Prostate gland (tissue), 2 donors: ENCODE measurements at places on chromosomes 2 and 18. TPM values are rescaled to one million over a fixed set of nuclear protein-coding genes. Genes with fewer than 3 reads are reported as not detected.

CHMP1B gene
- total RNA-seq: 42.8 TPM

ANKRD62 gene
- 4.3 TPM for total RNA-seq

CD226 gene
- 4.7 TPM for total RNA-seq

FAM228A gene
- total RNA-seq: 0.55 TPM

POTEJ gene
- 16.7 TPM for total RNA-seq

TBC1D8 gene
- 149 TPM for total RNA-seq

NT5C1B gene
- total RNA-seq: not detected

MC5R gene
- total RNA-seq: not detected

NDUFS1 gene
- total RNA-seq: 74.1 TPM

C18orf54 gene
- total RNA-seq: 5.6 TPM

ITSN2 gene
- total RNA-seq: 42.8 TPM

COLEC11 gene
- 2.9 TPM for total RNA-seq

UGT1A6 gene
- 6.6 TPM for total RNA-seq

ANKRD53 gene
- total RNA-seq: 0.74 TPM

TMEM163 gene
- total RNA-seq: 0.55 TPM

FSIP2 gene
- 0.91 TPM for total RNA-seq

CIB4 gene
- not detected for total RNA-seq

RAB31 gene
- 7.7 TPM for total RNA-seq

GNLY gene
- 0.36 TPM for total RNA-seq

CAPN14 gene
- total RNA-seq: 0.27 TPM

PROKR1 gene
- total RNA-seq: 0.40 TPM

STARD6 gene
- not detected for total RNA-seq

ESCO1 gene
- 19.6 TPM for total RNA-seq

GCG gene
- not detected for total RNA-seq

RSAD2 gene
- total RNA-seq: 8.3 TPM

SPATA3 gene
- total RNA-seq: 1.8 TPM

FAM237A gene
- total RNA-seq: not detected

B3GNT7 gene
- 2.1 TPM for total RNA-seq

SERPINB5 gene
- total RNA-seq: 7.3 TPM

MEX3C gene
- 29.2 TPM for total RNA-seq

SERPINB11 gene
- total RNA-seq: 10.3 TPM

UGT1A8 gene
- total RNA-seq: not detected

RNU2-63P gene
- not detected for total RNA-seq

POTEC gene
- not detected for total RNA-seq

SULT1C4 gene
- total RNA-seq: 2.2 TPM

ABCB6 gene
- 32.1 TPM for total RNA-seq

CLEC4F gene
- 0.23 TPM for total RNA-seq

BARD1 gene
- total RNA-seq: 8.4 TPM

SKA1 gene
- total RNA-seq: 2.7 TPM

CYTIP gene
- 3.3 TPM for total RNA-seq

PLCL1 gene
- 6.8 TPM for total RNA-seq

CHRND gene
- total RNA-seq: 1.4 TPM

IHH gene
- 9.6 TPM for total RNA-seq

NLRC4 gene
- 1.1 TPM for total RNA-seq

MOCOS gene
- 3.9 TPM for total RNA-seq

MAP4K4 gene
- total RNA-seq: 23.6 TPM

FSHR gene
- total RNA-seq: not detected

CSRNP3 gene
- 4.0 TPM for total RNA-seq
